Testis (tissue), 5 donors: ENCODE measurements at places on chromosomes 1 and 21. TPM values are rescaled to one million over a fixed set of nuclear protein-coding genes. Genes with fewer than 3 reads are reported as not detected.

Gene SH2D1B
- total RNA-seq = 0.62 TPM

DNA sequence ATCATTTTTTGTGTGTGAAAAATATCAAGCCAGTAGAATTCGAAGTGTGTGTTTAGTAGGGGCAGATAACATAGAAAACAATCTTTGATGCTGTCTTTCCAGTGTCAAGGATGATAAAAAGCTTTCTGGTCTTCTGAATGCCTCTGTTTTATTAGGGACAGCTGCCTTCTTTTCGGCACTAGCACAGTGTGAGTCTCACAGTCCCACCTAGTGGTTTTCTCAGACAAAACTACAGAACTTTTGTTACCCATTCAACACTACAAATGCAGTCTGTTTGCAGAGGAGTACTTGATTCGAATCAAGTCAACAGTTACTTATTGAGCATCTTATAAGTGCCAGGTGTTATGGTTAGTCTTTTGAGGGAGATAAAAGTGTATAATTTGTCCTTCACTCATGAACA is 30.6 kb upstream of the MCOLN3 start:
- no peaks in the 10 kb centered on the region for H3K4me1 ChIP-seq
- no peaks in the 10 kb centered on the region for H3K27me3 ChIP-seq
- DNase-seq = no peak
- H3K27ac ChIP-seq = no peak overlapping the region
- no peaks in the 10 kb centered on the region for H3K36me3 ChIP-seq
- no peak overlapping the region for H3K4me3 ChIP-seq

- H3K4me1 ChIP-seq = no peaks in the 10 kb centered on the region
- no peak for DNase-seq
- no peaks in the 10 kb centered on the region for H3K27me3 ChIP-seq
- no peak overlapping the region for H3K27ac ChIP-seq
- H3K36me3 ChIP-seq = no peaks in the 10 kb centered on the region
Measured at GRCh38 chr1:110903853-110904500, 31.0 kb downstream of the CD53 start.

- no peaks in the 10 kb centered on the region for H3K4me1 ChIP-seq
- H3K36me3 ChIP-seq = no peaks in the 10 kb centered on the region
- DNase-seq = no peak
Measured at GRCh38 chr1:56472860-56473259, 106.5 kb downstream of the PLPP3 start.

- H3K27me3 ChIP-seq = no peaks in the 10 kb centered on the region
- no peak for DNase-seq
- H3K4me3 ChIP-seq = no peak overlapping the region
- H3K36me3 ChIP-seq = no peaks in the 10 kb centered on the region
Measured at GRCh38 chr1:25476186-25477097, 45.7 kb downstream of the MACO1 start.
